ENCODE measurements at places on chromosomes 11 and 22.
A peak's percentile ranks its signal among the peaks of the same experiment; 100 is the strongest.

DNA sequence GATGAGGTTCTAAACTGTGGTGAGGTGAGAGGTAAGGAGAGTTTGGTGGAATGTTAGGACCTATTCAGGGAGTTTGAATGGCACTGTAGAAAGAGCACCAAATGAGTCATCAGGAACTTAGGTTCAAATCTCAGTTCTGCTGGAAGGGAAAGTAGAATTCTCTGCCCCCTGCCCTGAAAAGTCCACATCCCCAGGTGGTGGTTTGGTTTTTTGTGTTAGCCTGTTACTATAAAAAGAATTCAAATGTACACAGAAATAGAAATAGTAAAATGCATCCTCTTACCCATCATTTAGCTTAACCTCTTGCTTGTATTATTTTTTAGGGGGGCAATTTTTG, 20.2 kb downstream of the PPFIBP2 start:
- DNase-seq: no peak

DNA sequence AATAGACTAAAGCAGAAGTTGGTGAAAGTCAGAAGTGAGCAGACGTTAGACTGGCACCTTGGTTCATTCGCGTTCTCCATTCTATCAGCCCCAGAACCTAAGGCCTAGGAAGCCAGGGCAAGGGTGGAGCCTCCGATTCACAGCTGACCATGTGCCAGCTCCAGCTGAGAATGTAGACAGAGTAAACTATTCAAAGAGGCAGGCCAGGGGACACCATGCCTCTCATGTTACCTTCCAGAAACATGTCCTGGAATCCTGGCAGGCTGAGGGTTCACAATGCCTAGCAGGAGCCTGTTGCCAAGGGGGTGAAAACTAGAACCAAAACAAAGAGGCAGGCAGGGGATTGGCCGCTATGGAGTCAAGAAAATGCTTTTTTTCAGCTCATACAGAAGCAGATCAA, 224.4 kb upstream of the POU2AF2 start:
- DNase-seq: no peak

DNA sequence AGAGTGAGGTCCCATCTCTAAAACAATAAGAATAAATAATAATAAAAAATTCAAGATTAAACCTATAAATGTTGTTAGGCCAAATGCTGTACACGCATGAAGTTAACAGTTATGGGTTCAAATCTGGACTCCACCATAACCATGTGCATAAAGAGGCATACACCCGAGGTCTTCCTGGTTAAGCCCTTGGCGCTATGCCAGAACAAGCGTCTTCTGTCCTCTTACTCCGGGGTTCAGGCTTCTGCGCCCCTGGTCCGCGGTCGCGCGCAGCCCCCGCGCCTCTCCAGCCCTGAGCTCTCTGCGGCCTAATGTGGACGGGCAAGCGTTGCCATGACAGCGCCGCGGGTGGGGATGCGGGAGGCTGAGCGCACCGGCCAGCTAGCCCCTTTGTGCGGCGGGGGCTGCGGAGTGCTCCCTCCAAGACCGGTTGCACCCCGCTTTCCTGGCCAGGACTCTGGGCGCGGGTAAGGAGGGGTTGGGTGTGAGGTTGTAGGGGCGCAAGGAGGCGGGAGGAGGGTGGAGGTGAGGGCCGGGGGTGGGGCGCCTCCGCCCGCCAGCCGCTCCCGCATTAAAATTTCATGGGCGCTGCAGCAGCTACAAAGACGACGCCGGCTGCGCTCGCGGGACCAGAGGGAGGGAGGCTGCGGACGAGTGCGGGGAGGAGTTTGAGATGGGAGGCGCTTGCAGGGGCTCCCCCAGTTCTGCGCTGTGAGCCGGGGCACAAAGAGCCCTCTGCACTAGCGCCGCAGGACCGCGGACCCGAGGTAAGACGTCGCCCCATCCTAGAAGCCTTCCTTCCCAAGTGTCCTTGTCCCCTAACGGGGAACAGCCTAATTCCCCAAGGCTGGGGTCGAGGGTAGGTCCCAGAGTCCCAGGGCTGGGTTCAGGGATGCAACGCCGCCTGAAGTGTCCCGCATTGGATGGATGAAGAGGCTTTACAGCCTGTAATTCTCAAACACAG, at the start of gene MIAT:
MIAT (plus strand) TSS at position 698 of the 961 bp plus-strand sequence.
- peak; percentile 71 for DNase-seq

GRCh38 chr11:59601788-59602187, 13.8 kb downstream of the OSBP start:
- DNase-seq: no peak

GRCh38 chr11:2653198-2653551, 46.6 kb downstream of the KCNQ1OT1 start:
- no peak for DNase-seq

DNA sequence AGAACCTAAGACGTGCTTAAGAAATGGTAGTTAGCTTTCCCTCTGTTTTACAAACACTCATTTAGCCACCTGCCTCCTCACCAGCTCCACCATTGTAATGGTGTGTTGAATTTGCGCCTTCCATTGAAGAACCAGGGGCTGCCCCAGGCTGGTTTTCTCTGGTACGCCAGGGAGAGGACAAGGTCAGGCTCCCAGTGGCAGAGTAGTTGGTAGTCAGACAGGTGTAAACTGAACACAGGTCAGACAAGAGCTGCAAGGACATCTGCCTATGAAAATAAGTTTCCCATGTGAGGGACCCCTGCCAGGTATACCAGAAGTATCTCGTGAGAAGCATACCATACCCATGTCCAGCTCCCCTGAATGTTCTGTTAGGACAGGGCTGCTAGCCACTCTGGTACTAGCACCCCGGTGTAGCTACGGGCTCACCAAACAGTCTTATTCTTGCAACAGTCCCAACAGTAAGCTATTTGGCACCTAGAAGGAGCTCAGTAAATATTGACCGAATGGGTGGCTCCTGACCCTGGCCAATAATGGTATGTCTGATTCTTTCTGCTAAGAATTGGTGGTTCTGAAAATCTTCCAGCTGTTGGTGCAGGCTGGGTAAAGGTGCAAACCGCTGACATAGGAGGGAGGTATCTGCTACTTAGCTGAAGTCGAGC, 359.0 kb downstream of the LARGE1 start:
- DNase-seq: no peak

- DNase-seq: no peak
Observed at GRCh38 chr11:75790986-75791385, 22.4 kb downstream of the DGAT2 start.

DNA sequence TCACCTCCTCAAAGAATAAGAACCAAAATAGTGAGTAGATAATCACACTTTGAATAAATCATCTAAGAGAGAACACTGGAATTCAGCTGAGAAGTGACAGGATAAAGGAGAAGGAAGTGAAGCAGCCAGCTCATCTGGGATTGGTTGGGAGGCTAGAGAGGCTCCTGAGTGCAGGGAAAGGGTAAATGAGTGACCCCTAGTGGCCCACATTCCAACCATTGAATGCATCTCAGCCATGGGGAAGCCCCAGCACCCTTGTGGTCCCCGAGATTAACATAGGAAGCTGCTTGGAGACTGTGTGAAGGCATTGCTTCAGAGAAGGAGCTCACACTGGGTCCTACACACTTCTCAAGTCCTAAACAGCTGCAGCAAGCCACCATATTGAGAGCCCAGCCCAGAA, 82.3 kb downstream of the JRKL start:
- no peak for DNase-seq

DNA sequence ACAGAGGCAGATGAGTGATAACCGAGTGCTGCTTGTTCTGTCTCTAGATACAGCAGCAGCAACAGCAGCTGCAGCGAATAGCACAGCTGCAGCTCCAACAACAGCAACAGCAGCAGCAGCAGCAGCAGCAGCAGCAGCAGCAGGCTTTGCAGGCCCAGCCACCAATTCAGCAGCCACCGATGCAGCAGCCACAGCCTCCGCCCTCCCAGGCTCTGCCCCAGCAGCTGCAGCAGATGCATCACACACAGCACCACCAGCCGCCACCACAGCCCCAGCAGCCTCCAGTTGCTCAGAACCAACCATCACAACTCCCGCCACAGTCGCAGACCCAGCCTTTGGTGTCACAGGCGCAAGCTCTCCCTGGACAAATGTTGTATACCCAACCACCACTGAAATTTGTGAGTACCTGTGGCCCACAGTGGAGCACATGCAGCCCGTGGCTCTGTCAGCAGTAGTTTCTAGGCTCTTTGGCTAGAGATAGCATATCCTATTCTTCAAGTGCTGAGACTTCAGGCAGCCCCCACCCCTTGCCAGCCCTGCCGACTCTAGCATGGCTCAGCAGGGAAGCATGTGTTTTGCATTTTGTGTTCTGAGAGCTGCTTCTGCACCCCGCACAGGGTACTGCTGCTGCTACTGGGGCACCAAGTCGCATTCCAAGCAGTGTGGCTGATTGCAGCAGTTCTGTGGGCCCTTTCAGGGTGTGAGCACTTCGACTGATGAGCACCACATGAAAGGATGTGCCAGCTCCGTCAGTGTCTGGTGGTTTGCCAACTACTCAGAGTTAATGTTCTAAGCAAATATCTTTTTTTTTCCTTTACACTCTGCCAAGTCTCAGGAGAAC, 59.2 kb downstream of the MED15 start:
- DNase-seq: peak; percentile 74

GRCh38 chr22:31646186-31647019, 15.6 kb downstream of the PISD start:
- DNase-seq: peak; percentile 31

DNA sequence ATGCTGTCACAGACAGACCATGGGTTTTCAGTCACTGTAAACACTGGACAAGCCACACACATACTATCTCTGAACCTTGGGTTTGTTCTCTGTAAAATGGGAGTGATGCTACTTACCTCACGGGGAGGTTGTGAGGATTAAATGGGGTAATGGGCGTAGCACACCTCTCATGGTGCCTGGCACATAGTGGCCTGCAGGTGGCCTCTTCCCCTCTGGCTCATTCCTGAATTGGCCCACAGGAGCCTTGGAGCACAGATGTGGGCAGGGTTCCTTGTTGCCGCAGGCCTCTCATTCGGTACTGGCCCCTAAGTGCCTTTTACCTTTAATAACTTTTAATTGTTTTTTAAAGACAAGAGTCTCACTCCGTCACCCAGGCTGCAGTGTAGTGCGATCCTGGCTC, 11.7 kb downstream of the MICAL2 start:
- DNase-seq: no peak

GRCh38 chr11:1947592-1948237, 583 bp downstream of the MRPL23 start:
- no peak for DNase-seq

DNA sequence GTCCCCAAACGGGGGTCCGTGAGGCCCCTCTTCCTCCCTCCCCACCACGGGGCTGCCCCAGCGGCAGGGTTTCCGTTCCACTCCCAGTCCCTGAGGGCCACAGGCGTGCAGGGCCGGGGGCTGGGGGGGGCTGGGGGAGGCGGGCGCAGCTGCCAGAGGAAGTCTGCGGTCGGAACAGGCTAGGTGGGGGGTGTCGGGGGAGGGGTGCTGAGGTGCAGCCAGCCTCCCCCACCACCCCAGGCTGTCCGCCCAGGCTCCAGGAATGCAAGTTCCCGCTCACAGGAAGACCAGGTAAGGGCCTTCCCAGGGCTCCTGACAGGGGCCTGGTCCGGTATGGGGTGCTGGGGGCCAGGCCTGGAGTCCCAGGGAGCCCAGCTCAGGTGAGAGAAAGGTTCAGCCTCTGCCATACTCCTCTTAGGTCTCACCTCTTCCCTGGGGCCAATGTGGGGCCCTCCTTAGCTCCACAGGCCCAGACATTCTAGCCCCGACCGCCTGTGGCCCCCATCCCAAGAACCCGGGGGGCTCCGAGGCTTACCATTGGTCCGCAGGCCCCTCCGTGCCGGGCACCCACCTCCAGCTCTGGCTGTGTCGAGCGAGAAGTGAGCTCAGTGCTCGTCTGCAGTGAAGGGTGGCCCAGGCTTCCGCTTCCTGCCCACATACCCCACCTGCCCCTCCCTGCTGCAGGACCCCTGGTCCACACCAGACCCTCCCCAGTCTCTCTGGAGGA, at the start of gene PTPRCAP:
PTPRCAP (minus strand) TSS at position 601 of the 727 bp plus-strand sequence; CDS start at position 538, 63 bp downstream.
- peak; percentile 88 for DNase-seq

DNA sequence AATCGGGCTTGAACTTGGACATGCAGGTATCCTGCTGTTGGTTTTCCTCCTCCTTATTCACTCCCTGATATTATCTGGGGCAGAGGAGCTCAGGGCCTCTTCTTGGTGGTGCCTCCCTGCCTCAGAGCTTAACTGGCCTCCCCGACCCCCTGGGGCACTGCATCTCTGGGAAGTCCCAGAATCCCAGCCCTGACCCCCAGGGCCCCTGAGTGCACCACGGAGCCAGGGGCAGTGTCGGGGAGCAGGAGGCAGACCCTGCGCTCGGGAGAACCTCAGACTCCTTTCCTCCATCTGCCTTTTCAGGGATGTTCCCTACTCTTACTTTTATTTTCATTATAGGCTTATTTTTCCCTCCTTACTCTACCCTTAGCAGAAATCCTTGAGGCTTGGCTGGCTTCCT, 537.0 kb downstream of the BRD1 start:
- no peak for DNase-seq

DNA sequence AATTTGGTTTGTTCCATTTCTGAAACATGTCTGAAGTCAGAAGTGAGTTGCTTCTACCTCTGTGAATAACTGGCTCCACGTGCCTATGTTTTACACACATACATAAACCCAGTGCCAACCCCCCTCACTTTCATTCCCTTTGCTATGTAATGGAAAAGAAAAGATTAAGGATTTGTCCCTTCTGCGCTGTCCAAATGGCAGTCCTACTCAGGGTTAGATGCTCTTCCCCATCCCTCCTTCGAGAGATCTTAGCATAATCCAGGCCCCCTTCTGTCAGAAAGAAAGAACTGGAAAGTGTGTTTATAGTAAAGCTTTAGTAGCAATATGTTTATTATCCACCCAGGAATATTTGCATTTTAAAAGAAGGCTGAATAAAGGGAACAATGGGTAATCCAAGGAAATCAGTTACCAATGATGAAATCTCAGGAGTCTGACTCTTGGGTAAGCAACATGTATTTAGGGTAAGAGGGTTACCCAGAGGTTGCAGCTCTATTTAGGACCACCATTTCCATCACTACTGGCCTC, 3.1 kb upstream of the LAYN start:
- DNase-seq: no peak

- no peak for DNase-seq
Observed at GRCh38 chr11:65817312-65817834, 16.4 kb upstream of the SNX32 start.

- DNase-seq: peak; percentile 55
Observed at GRCh38 chr11:4539603-4540219, 5.3 kb upstream of the OR52M1 start.

DNA sequence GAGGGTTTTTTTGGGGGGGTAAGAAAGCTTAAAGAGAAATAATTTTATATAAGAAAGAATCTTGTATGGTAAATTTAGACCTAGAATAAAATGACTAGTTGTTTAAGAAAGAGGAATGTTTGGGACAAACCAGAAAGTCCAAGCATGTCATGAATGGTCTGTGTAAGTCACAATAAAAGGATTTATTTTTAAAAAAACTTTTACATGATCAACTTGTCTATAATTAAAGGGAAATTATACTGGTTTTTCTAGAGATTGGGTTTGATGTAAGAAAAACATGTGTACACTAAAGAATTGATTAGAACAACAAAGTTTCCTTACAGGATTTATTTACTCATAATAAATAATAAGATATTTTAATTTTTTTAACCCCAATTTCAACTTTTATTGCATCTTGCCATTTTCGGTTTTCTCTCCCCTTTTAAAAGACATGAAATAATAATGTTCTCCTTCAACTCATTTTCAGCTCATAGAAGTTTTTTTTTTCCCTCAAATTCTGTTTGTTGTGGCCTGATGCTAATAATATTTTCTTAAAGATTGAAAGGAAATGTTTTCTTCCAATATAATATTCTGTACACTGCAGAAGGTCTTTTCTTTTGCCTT, 35.4 kb upstream of the INCENP start:
- DNase-seq: no peak
